WTC11 (cell line): ENCODE measurements at places on chromosomes 1 and 21.
A peak's percentile ranks its signal among the peaks of the same experiment; 100 is the strongest.

DNA sequence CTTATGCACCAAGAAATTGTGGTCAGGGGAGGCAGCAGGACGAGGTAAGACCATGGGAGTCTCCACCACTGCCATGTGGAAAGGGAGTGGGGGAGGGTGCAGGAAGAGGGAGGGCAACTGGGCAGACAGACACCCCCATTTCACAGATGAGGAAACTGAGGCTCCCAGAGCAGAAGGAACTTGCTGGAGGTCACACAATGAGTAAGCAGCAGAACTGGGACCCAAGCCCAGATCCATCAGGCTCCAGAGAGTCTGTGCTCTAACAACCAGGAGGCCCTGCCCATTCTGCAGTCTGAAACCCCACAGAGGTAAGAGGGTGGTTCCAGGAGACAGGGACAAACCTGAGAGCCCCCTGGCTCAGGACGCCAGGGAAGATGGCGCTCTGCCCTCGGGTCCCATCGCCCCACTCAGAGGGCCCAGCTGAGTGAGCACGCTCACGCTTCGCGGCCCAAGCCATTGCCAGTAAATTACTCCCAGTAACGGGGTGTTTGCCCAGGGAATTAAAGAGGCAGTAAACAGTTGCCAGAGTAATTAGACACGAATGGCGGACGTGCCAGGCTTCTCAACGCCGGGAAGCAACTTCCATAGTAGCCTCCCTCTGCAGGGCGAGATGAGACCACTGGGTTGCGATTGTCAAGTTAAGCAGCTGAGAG, 59.2 kb downstream of the MATN1 start:
- DNase-seq: no peak

GRCh38 chr21:29649406-29649814, 290.4 kb downstream of the GRIK1 start:
- no peak for DNase-seq

DNA sequence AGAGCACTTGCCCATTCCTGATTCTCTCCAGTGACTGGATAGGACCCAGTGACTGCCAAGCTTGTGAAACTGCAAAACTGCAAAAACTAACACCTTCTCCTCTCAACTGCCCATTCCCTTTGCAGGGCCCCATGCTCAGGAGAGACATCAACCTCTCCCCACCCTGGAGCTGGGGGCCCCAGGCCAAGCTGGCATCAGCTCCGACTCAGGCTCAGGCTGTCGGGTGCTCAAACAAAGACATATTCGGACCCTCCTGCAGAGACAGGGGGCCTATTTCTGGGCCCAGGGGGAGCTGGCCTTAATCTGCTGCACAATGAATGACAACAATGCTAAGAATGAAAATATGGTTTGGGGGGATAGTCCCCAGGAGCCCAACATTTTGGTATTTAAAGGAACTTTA, 11.8 kb downstream of the LMX1A start:
- DNase-seq: no peak

DNA sequence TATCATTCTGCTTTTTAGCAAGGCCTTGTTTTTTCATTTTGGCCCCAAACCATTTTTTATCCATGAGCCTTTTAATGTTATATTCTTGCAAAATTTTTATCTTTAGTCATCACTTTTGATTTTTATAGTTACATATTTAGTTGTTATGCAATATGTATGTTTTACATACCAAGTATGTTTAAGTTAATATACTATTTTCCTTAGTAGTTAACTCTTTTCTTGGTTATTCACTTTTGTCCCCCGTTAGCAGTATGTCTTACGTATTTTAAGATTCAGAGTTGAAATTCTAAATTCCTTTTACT, 44.5 kb downstream of the MAGI3 start:
- no peak for DNase-seq

- no peak for DNase-seq
Measured at GRCh38 chr1:113983391-113983790, 4.1 kb downstream of the OLFML3 start.

DNA sequence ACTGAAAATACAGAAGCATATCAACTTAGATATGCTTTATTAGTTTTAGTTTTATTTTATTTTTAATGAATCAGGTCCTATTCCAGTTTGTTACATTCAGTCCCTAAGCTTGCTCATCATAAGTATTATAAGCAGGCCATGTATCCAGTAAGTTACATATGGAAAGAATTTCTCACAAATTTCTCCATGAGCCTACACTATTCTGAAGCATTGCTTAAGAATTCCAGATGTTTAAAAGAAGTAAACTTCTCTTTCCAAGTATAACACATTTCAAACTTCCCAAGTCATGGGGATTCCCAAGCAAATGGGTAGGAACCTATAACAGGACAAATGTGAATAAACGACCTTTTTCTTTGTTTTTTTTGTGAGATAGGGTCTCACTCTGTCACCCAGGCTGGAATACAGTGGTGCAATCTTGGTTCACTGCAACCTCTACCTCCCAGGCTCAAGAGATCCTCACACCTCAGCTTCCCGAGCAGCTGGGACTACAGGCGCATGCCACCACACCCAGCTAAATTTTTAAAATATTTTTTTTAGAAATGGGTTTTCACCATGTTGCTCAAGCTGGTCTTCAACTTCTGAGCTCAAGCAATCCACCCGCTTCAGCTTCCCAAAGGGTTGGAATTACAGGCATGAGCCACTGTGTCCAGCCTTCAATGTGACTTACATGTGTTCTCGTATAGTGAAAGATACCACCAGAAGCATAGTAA, 39.0 kb downstream of the ST7L start:
- no peak for DNase-seq

DNA sequence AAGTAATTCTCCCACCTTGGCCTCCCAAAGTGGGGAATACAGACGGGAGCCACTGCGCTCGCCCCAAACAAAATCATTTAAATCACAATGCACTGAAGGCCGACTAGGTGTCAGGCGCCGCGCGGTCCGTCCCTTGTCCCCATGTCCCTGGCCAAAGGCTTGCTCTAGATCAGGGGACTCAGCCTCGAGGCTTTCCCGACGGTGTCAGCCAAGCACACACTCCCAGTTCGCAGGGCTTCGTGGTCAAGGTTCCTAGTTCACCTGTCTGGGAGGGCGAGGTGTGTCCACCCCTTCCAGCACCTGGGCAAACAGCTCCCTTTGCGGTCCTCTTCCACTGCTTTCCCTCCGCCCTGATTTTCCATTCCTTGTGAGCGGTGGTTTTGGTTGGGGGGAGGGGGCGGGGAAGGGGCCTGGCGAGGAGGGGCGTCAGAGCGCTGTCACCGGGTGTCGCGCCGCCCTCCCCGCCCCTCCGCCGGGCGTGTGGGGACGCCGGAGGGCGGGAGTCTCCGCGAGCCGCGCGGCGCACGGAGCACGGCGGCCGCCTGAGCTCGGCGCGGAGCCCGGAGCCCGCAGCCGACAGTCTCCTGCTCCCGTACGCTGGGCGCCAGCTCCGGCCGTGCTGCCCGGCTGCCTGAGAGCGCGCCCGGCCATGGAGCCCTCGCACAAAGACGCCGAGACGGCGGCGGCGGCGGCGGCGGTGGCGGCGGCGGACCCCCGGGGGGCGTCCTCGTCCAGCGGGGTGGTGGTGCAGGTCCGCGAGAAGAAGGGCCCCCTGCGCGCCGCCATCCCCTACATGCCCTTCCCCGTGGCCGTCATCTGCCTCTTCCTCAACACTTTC, at the start of gene STUM:
Gene STUM (plus strand): TSS at position 509 of the 838 bp plus-strand sequence. CDS start 141 bp downstream, at position 650.
- DNase-seq: peak; percentile 42

DNA sequence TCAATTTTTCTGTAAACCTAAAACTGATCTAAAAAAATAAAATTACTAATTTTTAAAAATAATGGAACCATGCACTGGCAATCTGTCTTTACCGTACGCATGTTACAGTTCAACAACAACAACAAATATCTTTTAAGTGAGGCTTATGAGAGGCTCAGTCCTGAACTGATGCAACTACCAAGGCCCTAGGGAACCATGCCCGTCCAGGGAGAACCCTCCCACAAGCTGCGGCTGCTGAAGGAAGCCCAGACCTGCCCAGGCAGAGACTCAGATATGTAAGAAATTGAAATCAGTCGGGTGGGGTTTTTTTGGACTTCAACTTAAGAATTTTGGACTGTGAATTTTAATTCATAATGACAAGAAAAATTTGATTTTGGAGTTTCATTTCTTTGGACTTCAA, 91.1 kb downstream of the NPHP4 start:
- no peak for DNase-seq

DNA sequence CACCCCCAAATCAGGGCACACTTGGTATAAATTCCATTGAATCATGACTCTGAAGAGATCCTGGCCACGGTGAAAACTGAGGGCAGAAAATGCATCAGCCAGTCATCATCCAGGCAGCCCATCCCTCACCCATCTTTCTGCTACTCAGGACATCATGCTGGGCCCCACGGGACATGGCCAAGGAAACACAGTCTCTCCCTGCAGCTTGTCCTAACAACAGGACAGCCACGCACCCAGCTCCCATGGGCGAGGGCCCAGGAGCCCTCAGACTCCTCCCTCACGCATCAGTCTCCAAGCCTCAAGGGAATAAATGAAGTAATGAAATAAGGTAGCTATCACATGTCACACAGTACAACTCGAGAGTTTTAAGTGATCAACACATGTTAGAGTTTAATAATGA, 37.8 kb downstream of the ELK4 start:
- no peak for DNase-seq

GRCh38 chr1:70247768-70248167, 26.6 kb downstream of the SRSF11 start:
- DNase-seq: no peak

- DNase-seq: no peak
Measured at GRCh38 chr1:77614037-77614436, 68.4 kb downstream of the ZZZ3 start.

DNA sequence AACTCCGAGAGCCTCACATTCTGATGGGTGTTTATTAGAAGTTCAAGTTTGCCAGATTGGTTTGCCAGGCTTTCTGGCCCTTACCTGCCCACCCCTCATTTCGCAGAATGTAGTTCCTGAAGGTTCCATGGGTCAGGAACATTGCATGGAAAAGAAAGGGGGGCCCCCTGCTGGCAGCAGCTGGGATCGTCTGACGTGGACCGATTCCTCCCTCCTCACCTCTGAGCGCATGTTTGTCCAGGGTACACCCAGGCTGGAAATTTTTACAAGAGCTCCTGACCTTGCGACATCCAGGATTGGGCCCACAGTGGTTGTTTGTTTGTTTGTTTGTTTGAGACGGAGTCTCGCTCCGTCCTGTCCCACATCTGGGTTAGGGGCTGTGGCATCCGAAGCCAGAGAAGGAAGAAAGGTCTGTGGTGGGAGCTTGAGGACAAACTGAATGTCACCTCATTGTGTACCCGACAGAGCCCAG, 126.0 kb upstream of the TMEM51 start:
- peak; percentile 87 for DNase-seq

- no peak for DNase-seq
Measured at GRCh38 chr1:43451701-43452532, 1.8 kb downstream of the HYI start.

DNA sequence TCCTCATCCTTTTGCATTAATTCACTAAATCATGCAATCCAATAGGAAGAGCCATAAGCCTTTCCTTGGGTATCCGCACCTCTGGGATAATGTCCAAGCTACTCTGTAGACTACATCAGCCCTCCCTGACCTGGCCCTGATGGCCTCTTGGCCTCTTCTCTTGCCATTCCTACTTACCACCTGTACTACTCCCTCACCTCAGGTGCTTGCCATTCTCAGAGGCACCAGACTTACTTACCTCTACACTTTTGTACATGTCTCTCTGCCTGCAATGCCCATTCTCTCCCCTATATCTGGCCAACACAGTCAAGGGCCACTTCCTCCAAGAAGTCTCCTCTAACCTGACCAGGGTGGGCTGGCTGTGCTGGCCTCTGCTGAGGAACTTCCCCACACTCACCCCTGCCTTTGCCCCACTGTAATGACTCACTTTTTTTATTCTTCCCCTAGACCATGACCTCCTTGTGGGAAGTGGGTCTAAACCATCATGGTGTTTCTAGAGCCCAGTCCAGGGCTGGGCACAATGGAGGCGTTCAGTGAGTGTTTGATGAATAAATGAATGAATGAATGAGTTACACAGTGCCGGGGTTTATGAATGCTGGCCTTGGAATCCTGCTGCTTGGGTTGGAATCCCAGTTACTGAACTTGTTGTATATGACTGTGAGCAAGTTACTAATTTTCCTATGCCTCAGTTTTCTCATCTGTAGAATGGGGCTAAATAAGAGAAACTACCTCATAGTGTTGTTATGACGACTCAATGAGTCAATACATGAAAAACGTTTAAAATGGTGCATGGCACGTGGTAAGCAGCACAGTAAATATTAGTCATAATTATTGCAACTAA, 179.8 kb downstream of the FOXD2 start:
- DNase-seq: no peak

DNA sequence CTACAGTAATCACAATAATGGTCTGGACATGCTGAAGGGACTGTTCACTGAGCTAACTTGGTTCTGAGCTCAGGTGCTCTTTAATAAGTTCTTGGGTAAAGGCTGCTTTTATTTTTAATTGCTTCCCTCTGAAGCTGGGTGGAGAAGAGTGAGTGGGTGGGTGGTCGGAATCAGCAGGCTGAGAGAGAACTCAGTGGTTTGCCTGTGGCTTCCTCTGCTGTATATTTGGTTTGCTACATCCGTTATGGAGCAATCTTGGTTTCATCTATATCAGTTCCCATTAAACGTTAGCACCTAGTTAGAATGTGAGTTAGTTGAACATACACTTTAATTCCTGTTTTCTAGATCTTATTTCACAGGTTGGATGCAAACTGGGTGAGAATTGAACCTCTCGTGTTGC, 23.3 kb downstream of the CNIH4 start:
- DNase-seq: no peak

GRCh38 chr1:198495631-198496030, 44.8 kb downstream of the ATP6V1G3 start:
- no peak for DNase-seq

- no peak for DNase-seq
Measured at GRCh38 chr1:40825996-40826395, 36.2 kb downstream of the CITED4 start.

GRCh38 chr1:70061231-70061630, 144.1 kb downstream of the LRRC40 start:
- DNase-seq: no peak

GRCh38 chr1:41344708-41345159, 16.5 kb upstream of the FOXO6 start:
- DNase-seq: no peak

DNA sequence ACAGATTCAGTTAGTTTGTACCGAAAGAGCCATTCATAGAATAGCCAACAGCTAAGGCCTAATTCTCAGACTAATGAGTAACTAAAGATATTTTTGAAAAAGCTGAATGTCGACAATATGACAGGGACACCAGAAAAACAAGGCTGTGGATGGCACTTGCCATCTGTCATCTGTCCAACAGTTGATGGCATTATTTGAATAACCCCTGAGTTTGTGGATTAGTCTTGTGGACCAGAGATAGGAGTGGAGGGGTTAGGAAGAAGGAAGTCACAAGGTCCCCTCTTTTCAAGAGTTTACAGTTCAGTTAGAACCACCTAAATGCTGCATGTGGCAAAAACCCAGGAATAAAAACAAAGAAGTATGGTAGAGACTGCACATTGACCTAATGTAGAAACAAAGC, 356.5 kb upstream of the DUSP10 start:
- DNase-seq: no peak

GRCh38 chr1:147515045-147515869, 26.0 kb upstream of the BCL9 start:
- no peak for DNase-seq

- DNase-seq: peak; percentile 87
Measured at GRCh38 chr1:26363549-26364448, 8.8 kb downstream of the ZNF683 start.

GRCh38 chr1:82946096-82946605, 1052.8 kb downstream of the TTLL7 start:
- no peak for DNase-seq

- DNase-seq: peak; percentile 50
Measured at GRCh38 chr1:34642679-34643078, 112.2 kb upstream of the GJB5 start.
